Right renal pelvis (tissue), 4 donors: ENCODE measurements at places on chromosomes 4 and X. TPM values are rescaled to one million over a fixed set of nuclear protein-coding genes. Genes with fewer than 3 reads are reported as not detected.

DNA sequence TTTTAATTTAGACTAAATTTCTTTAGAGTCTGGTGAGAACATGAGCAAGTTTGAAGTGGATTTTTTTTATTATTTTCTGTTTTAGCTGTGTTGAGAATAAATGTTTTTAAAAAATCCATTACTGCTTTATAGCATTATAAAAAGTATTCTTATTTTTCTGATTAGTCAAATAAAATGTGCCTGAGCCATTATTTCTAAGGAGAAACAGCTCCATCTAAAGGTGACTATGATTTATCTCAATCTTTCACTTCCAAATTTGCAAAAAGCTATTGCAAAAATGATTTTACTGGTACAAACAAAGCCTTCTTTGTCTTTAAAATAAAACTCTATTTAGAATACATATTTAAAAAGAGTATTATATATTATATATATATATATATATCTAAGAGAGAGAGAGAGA is 959.2 kb downstream of the FAM133A start:
- no peak for DNase-seq

GRCh38 chrX:46627711-46628419 is 54.3 kb downstream of the CHST7 start:
- no peak for DNase-seq

GRCh38 chrX:6954836-6955235 is 192.7 kb upstream of the STS start:
- DNase-seq, result no peak

GRCh38 chr4:122992057-122992456 is 69.7 kb upstream of the NUDT6 start:
- DNase-seq, result no peak

GRCh38 chrX:29617276-29617675 is 598.1 kb upstream of the MAGEB2 start:
- no peak for DNase-seq

GRCh38 chr4:75666299-75666698 is 6.9 kb downstream of the G3BP2 start:
- no peak for DNase-seq

GRCh38 chr4:73832651-73833237 is 3.7 kb upstream of the CXCL6 start:
- DNase-seq, result no peak

The ITIH6 gene
- 0.06 TPM for polyA plus RNA-seq

The FABP2 gene
- 1.1 TPM for polyA plus RNA-seq

The SPOCK3 gene
- 17.4 TPM for polyA plus RNA-seq

The TAF7L gene
- polyA plus RNA-seq, result 0.31 TPM

The SSX4B gene
- not detected for polyA plus RNA-seq
